Keratinocyte (primary cell): ENCODE measurements at places on chromosomes 11 and 22.

DNA sequence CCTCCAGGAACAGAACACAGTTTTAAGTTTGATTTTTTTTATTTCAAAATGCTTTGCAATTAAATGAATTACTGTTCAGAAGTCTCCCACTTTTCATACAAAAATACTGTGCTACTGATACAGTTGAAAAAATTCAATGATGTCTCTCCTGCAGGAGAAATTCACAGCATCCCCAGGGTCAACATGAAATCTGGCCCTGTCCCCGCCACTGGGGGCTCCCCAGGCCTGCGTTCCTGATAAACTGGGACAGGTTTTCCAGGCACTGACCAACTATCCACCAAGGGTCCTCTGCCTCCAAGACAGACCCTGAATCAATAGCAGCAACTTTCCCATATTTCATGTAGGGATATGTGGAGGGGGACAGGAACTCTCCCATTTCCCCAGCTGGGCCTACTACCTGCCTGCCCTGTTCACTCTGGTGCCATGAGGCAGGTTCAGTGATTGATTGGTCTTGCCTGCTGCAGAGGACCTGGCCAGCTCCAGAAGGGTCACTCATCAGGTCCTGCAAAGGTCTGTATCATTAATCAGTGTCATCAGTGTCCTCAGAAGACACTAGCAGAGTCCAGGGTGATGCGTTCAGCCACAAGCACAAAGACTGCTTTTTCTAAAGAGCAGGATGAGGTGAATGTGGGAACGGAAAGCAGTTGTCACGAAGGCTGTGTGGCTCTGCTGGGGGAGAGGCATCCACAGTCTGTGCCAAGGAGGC lies 43.4 kb downstream of the PISD start:
- DNase-seq, result no peak

GRCh38 chr11:117921456-117921855 lies 7.7 kb downstream of the TMPRSS13 start:
- no peak for DNase-seq

- DNase-seq, result no peak
These were observed 3.9 kb downstream of the MYEOV start for GRCh38 chr11:69297787-69298266.

GRCh38 chr22:49737101-49737551 lies 90.5 kb downstream of the BRD1 start:
- no peak for DNase-seq

DNA sequence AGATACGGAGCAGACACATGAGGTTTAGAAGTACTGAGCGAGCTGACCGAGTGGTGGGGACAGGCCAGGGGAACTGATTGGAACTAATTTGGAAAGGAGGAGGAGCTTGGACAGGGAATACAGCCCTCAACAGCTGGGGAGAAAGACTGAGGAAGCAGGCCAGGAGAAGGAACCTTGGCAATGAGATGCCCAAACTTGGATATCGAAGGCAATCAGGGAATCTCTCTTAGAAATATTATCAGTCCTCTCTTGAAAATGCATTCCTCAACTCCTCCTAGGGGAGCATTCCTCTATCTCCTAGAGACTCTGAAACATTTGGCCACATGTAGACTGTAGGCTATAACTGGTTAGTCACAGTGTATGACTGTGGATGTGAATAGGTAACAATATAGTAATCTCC lies 284.6 kb downstream of the GUCY1A2 start:
- DNase-seq, result no peak

DNA sequence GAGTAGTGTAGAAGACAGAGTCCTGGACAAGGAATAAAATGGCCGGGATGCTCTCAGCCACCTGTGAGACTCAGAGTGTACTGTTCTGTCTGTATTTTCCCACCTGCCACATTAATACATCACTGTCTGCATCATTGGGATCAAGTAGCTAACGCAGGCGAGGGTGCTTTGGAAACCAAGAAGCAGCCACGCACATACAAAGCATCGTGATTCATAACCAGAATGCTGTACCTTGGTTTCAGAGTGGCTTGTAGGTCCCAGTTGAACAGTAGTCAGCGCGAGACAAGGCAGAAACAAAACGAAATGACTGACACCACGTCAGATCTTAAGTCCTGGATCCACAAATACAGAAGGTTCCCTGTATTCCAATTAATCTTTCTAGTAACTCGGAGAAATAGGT lies 198.3 kb downstream of the GRIK4 start:
- no peak for DNase-seq

GRCh38 chr11:47843361-47844055 lies 4.6 kb downstream of the NUP160 start:
- no peak for DNase-seq

DNA sequence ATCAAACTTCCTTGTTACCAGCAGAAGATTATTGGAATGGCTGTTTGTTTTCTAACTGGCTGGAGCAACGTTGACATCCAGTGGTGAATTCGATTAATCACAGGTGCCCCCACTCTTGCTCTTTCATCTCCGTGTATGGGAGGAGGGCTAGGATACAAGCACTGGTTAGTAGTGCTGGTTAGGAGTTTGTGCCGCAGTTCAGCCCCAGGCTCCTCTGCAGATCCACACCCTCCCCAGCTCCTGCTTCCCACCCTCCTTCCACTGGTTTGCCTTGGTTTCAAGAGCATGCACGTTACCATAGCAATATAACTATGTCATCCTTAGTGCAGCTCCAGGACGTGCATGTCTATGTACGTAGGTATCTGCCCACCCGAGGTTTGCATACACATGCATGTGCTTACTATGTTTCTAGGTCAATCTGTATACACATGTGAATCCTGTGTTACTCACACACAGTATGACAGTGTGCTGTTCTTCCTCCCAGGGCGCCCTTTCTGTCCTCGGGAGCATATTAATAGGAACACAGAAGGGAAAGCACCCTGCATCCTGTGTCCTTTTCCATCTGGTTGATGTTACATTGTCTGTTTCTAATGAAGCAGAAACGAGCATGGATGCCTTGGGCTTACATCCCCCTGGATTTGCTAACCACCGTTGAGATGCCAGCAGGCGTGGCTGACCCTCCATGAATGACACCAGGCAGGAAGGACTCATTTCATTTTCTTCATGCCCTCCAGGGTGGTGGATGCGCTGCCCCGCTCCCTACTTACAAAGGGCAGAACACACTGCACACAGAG lies 539.3 kb downstream of the OPCML start:
- no peak for DNase-seq

DNA sequence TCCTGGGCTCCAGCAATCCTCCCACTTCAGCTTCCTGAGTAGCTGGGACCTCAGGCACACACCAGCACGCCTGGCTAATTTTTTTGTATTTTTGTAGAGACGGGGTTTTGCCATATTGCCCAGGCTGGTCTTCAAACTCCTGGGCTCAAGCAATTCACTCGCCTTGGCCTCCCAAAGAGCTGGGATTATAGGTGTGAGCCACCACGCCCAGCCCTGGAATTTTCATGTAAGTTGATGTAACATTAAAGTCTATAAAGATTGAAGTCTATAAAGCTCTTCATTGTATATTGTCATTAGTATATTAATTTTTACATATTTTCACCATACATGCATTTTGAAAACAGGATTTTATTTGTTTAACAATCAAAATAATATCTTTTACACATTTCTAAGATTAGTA lies 12.5 kb upstream of the DDX17 start:
- no peak for DNase-seq

DNA sequence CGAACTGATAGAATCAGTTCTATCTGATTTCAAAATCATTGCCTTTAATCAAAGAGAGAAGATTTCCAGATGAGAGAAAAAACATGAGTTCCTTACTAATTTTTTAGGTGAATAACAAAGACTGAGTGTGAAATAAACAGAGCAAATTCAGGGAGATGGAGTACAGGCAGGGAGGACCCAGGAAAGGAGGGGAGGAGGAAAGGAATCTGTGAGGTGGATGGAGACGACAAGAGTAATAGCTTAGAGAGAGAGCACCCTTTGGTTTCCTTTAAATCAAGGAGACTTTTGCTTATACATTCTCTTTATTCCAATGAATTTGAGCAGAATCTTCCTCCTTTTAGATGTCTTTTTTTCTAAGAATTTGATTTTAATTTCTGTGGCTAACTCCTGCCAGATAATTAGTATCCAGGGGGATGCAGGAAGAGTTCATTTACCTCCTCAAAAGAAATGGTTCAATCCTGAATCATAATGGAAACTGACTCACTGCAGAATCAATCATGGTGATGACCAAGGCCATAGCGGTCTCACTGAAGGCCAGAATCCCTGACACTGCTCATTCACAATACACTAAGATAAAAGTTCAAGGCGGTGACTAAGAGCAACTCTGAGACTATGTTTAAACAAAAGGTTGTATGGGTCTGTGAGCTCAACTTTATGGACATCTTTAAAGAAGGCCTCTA lies 234.0 kb upstream of the ZC3H12C start:
- DNase-seq, result no peak
